GM23338 (cell line): ENCODE measurements at places on chromosomes 12 and 14. TPM values are rescaled to one million over a fixed set of nuclear protein-coding genes. Genes with fewer than 3 reads are reported as not detected.

Gene BCL2L14
- total RNA-seq, result 2.7 and 3.9 TPM in 2 replicates

Gene CLEC1A
- 1.1 TPM in 1 of 2 replicates, not detected in the other for total RNA-seq

DNA sequence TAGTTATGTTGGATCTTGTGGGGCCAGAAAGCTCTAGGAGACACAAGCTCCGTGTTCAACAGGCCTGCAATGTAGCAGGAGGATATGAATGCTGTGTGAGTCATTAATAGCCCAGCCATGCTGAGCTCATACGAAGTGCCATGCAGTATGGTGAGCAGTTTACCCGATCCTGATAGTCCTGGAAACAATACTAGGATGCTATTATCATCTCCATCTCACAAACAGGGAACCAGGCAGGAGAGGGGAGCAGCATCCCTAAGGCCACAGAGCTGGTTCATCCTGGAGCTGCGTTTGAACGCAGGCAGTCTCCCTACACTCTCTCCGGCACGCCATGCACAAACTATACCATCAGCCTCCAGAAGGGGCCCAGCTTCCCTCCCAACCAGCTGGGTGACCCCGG, 20.5 kb downstream of the TTC7B start:
- no peaks in the 10 kb centered on the region for H3K4me1 ChIP-seq
- H3K27ac ChIP-seq, result no peak overlapping the region
- no peaks in the 10 kb centered on the region for H3K36me3 ChIP-seq
- peak; percentile 32 for DNase-seq
- no peak overlapping the region for H3K4me3 ChIP-seq

Gene KRT3
- not detected in 2 replicates for total RNA-seq

- no peaks in the 10 kb centered on the region for H3K4me1 ChIP-seq
- H3K36me3 ChIP-seq, result no peaks in the 10 kb centered on the region
- H3K27me3 ChIP-seq, result peaks cover 27% of the 10 kb centered on the region
- H3K4me3 ChIP-seq, result no peak overlapping the region
- H3K27ac ChIP-seq, result no peak overlapping the region
- peak; percentile 64 for DNase-seq
Observed at GRCh38 chr12:132194056-132194455, 49.8 kb downstream of the NOC4L start.

DNA sequence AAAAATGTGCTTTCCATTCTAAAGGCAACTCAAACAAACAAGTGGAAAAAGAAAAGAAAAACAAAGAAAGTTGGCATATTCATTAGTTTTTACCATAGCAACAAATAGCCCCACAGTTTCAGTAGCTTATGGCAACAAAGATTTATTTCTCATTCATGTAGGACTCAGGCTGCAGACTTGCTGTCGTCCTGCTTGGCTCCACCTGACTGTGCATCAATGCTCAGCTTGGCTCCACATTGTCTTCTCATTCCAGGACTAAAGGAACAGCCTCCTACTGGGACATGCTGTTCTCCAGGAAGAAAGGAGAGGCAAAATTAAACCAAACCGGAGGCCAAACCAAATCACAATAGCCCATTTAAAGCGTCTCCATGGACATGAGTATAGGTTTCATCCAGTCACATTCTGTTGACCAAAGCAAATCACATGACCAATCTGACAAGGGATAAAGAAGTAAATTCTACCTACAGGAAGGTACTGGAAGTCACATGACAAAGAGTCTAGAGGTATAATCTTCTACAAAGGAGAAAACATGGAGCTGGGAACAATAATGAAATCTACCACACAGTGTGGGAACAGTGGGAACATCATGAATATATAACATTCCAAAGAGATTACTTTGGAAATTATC, 222.5 kb downstream of the PIK3C2G start:
- no peak overlapping the region for H3K27ac ChIP-seq
- H3K27me3 ChIP-seq, result no peaks in the 10 kb centered on the region
- peaks cover 32% of the 10 kb centered on the region for H3K4me1 ChIP-seq
- no peak overlapping the region for H3K4me3 ChIP-seq
- no peaks in the 10 kb centered on the region for H3K36me3 ChIP-seq

GRCh38 chr14:85182282-85182681, 347.7 kb upstream of the FLRT2 start:
- no peaks in the 10 kb centered on the region for H3K36me3 ChIP-seq
- no peak overlapping the region for H3K4me3 ChIP-seq
- no peak for DNase-seq
- no peaks in the 10 kb centered on the region for H3K27me3 ChIP-seq
- no peak overlapping the region for H3K27ac ChIP-seq
- H3K4me1 ChIP-seq, result peaks cover 12% of the 10 kb centered on the region; the same call in 1 of the 2 replicates

DNA sequence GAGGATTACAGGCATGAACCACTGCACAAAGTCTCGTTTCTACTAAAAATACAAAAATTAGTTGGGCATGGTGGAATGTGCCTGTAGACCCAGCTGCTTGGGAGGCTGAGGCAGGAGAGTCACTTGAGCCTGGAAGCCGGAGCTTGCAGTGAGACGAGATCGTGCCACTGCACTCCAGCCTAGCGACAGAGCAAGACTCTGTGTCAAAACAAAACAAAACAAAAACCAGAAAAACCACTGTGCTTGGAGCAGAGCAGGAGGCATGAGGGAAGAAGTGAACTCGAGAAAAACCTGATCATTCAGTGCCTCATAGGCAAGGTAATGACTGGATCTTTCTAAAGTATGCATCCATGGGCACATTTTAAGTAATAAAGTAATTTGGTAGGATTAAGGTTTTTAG, 487.8 kb downstream of the KCNH5 start:
- no peak overlapping the region for H3K27ac ChIP-seq
- no peaks in the 10 kb centered on the region for H3K4me1 ChIP-seq
- H3K27me3 ChIP-seq, result no peaks in the 10 kb centered on the region

- no peaks in the 10 kb centered on the region; the same call in 1 of the 2 replicates for H3K4me1 ChIP-seq
- H3K4me3 ChIP-seq, result no peak overlapping the region
- no peaks in the 10 kb centered on the region for H3K27me3 ChIP-seq
- H3K27ac ChIP-seq, result no peak overlapping the region
Observed at GRCh38 chr12:62576503-62576902, 109.9 kb downstream of the MON2 start.

DNA sequence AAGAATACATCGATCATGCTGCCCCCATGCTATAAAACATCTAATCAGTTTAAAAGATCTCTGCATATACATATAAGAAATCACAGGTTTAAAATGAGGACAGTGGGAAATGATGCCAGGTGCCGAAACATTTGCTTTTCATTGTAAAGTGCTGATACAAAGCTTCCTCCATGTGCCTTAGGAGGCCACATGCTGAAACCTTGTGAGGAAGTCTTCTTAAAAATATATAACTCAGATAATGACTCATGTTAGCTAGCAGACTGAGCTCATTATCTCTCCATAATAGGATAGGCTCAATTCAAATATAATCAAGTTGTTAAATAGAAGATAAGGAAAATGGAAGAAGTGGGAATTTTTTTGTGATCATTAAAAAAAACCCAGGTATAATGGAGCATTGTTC, 65.9 kb downstream of the RFX4 start:
- DNase-seq, result no peak
- no peaks in the 10 kb centered on the region for H3K27me3 ChIP-seq
- H3K36me3 ChIP-seq, result no peaks in the 10 kb centered on the region
- no peaks in the 10 kb centered on the region for H3K4me1 ChIP-seq
- no peak overlapping the region for H3K4me3 ChIP-seq

Gene APEX1
- total RNA-seq, result 216 and 247 TPM in 2 replicates

Gene PIWIL1
- not detected in 2 replicates for total RNA-seq

DNA sequence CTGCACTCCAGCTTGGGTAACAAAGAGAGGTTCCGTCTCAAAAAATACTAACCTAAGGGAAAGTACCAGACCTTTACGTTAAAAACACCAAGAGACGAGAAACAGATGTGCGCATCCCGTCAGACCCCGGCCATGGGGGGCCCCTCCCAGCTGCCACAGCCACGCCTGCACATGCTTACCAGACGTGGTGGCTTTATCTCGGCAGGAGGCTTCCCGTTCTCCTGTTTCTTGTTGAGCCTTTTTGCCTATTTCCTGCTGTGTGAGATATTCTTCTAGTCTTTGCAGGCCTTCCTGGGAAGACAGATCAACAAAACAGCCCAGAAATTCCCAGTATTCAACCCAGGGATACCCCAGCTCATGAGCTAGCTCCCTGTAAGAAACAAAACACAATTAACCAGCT, 23.6 kb downstream of the PGAM5 start:
- H3K36me3 ChIP-seq, result peaks cover 16% of the 10 kb centered on the region
- no peak overlapping the region for H3K27ac ChIP-seq
- H3K4me3 ChIP-seq, result no peak overlapping the region

GRCh38 chr12:132067182-132067581, 76.9 kb downstream of the DDX51 start:
- H3K27me3 ChIP-seq, result no peaks in the 10 kb centered on the region
- no peak overlapping the region for H3K4me3 ChIP-seq
- no peak for DNase-seq
- H3K36me3 ChIP-seq, result peaks cover 11% of the 10 kb centered on the region; the same call in 1 of the 2 replicates

GRCh38 chr14:51116682-51117081, 21.8 kb upstream of the TRIM9 start:
- DNase-seq, result no peak
- no peaks in the 10 kb centered on the region for H3K27me3 ChIP-seq
- no peaks in the 10 kb centered on the region for H3K36me3 ChIP-seq
- H3K27ac ChIP-seq, result no peak overlapping the region
- peaks cover 22% of the 10 kb centered on the region for H3K4me1 ChIP-seq

Gene KRT75
- not detected in 2 replicates for total RNA-seq

DNA sequence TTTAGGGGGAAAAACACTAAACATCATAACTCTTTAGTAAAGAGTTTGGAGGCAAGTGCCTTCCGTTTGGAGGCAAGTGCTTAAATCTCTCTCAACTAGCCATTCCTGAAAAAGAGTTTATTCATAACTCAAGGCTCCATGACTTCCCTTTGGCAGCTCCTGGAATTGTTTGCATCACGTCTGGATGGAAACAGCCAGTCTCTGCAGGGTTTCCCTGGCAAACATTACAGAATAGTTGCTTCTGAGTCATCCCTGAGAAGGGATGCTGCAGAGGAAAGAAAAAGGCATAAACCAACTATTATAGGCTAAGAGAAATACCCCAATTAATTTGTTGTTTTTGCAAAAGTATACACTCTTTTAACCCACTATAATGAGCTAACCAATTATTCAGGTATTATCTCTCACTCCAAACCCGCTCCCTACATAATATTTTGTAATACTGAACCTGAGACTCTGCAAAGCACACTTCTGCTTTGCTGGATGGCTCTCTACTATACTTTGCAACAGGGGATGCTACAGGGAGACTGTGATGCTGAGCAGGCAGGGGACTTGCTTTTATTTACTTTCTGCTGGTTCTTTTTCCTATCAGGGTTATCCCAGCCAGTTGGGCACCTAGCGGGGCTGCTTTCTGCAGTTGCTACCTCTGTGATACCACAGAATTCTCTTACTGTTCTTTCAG, 497.7 kb downstream of the FUT8 start:
- no peaks in the 10 kb centered on the region for H3K27me3 ChIP-seq
- DNase-seq, result no peak
- no peaks in the 10 kb centered on the region for H3K4me1 ChIP-seq
- no peaks in the 10 kb centered on the region for H3K36me3 ChIP-seq

- no peaks in the 10 kb centered on the region for H3K27me3 ChIP-seq
- H3K4me1 ChIP-seq, result peaks cover 12% of the 10 kb centered on the region
- H3K4me3 ChIP-seq, result no peak overlapping the region
- no peak overlapping the region for H3K27ac ChIP-seq
- DNase-seq, result no peak
- H3K36me3 ChIP-seq, result no peaks in the 10 kb centered on the region
Observed at GRCh38 chr12:32695787-32696186, 16.7 kb downstream of the DNM1L start.

DNA sequence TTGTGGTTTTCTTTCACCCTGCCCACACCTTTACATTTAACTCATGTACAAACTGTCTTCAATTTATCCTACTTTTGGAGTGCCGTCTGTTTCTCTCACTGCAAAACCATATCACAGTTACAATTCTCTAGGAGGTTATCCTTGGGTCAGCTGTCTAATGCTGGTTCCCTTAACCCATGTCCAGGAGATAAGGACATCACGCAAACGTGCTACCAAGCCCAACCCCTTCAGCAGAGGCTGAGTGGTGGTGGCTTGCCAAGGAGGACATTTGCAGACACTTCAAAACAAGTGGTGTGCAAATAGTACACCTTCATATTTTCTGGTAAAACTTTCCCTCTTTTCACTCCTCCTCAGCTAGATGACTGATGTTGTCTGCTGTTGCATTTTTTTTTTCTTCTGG, 167.9 kb downstream of the PAX9 start:
- no peaks in the 10 kb centered on the region for H3K27me3 ChIP-seq
- H3K4me1 ChIP-seq, result peaks cover 13% of the 10 kb centered on the region
- H3K4me3 ChIP-seq, result no peak overlapping the region
- H3K36me3 ChIP-seq, result no peaks in the 10 kb centered on the region
- no peak for DNase-seq
- H3K27ac ChIP-seq, result no peak overlapping the region

DNA sequence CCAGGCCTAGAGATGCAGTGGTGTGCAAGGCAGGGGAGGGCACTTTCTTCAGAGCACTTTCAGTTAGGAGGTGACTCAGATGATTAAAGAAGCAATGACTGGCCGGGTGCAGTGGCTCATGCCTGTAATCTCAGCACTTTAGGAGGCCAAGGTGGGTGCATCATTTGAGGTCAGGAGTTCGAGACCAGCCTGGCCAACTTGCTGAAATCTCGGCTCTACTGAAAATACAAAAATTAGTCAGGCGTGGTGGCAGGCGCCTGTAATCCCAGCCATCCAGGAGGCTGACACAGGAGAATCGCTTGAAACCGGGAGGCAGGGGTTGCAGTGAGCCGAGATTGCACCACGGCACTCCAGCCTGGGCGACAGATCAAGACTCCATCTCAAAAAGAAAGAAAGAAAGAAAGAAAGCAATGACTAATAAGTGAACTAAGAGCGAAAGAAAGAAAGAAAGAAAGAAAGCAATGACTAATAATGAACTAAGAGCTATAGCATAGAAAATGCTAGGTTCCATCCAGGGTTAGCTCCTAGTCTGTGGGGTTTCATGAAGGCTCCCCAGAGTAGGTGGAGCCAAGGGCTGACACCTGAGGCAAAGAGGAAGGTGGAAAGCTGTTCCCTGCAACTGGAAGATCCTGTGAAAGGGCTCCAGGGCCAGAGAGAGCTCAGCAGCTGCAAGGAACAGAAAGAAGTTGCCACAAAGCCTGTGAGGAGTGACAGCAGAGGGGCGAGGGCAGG, 334.5 kb downstream of the CACNA1C start:
- H3K36me3 ChIP-seq, result no peaks in the 10 kb centered on the region
- H3K4me1 ChIP-seq, result no peaks in the 10 kb centered on the region
- DNase-seq, result no peak
- H3K27me3 ChIP-seq, result no peaks in the 10 kb centered on the region

Gene CDKN3
- total RNA-seq, result 36.3 and 61.7 TPM in 2 replicates

- H3K4me1 ChIP-seq, result peaks cover 60% of the 10 kb centered on the region
- peak overlapping the region; percentile 95 for H3K4me3 ChIP-seq
- DNase-seq, result peak; percentile 10
Observed at GRCh38 chr12:53217931-53218307, 10.9 kb upstream of the ITGB7 start.

Gene KLRB1
- not detected in 2 replicates for total RNA-seq

Gene CABP1
- total RNA-seq, result 5.2 and 7.0 TPM in 2 replicates

Gene SLIRP
- total RNA-seq, result 240 and 388 TPM in 2 replicates

Gene CYP27B1
- 2.7 and 6.8 TPM in 2 replicates for total RNA-seq

Gene VEZT
- total RNA-seq, result 51.5 and 51.9 TPM in 2 replicates
